NCI-H187 treated with DMSO at 0.1 percent for 48 hours (cell line): ENCODE measurements at places on chromosomes 6 and 20.

- DNase-seq, result no peak
These were observed 19.0 kb upstream of the AFDN start for GRCh38 chr6:167807756-167808155.

DNA sequence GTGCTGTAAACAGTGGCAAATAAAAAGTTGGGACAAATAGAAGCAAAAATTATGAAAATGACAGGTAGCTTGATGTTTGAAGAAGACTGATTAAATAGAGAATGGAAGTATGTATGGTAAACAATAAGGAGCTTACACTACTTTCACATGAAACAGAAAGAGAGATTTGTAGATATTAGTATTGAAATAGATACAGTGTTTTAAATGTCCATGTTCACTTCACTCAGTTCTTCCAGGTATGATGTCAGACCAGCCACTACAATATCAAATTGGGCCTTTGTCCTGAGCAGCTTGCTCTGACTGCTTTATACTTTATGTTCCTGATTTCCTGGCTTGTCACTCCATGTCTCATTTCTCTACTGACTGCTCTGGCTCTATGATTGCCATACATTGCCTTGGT, 107.5 kb downstream of the CENPW start:
- no peak for DNase-seq

GRCh38 chr6:107867302-107867615, 43.1 kb upstream of the SCML4 start:
- no peak for DNase-seq

DNA sequence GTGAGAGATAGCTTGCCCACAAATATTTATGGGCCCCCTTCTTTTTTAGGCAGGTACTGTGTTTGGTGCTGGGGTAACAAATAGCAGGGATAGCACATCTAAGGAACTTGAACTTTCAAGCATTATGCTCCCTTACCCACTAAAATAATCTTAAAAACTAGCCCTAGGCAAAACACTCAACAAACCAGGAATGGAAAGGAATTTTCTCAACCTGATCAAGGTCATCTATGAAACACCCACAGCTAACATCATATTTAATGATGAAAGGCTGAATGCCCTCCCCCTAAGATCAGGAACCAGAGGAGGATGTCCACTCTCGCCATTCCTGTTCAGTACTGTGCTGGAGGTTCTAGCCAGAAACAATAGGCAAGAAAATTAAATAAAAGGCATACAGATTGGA, 8.7 kb upstream of the SRPK1 start:
- DNase-seq, result no peak

DNA sequence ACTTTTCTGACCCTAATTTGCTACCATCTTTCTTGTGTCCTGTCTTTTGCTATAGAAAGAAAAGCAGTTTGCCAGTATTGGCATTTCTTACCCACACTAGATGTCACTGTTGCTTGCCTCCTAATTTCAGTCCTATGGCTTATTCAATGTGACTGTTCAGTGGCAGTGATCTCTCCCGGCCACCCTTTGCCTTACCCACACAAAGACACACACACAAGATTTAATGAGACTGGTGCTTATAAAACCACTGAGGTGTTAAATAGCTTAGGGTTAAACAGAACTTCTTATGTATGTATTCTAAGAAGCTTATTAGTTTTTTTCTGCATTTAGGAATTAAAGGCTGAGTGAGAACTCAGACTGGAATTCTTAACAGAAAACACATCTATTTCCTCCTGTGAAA, 233.6 kb upstream of the ASCC3 start:
- DNase-seq, result peak; percentile 35
